ENCODE measurements at places on chromosomes 7 and 10. TPM values are rescaled to one million over a fixed set of nuclear protein-coding genes. Genes with fewer than 3 reads are reported as not detected.

TMEM184A gene
- total RNA-seq = 0.07 TPM

SEMA3C gene
- not detected for total RNA-seq

OPN1SW gene
- not detected for total RNA-seq

UCN3 gene
- not detected for total RNA-seq

SCART1 gene
- 0.25 TPM for total RNA-seq

SLC26A5 gene
- total RNA-seq = not detected

FZD8 gene
- 14.9 TPM for total RNA-seq

VWA2 gene
- not detected for total RNA-seq

ZNF365 gene
- total RNA-seq = 0.33 TPM

CAV1 gene
- 1,819 TPM for total RNA-seq
